ENCODE measurements at places on chromosomes 12 and 14. TPM values are rescaled to one million over a fixed set of nuclear protein-coding genes. Genes with fewer than 3 reads are reported as not detected.

DNA sequence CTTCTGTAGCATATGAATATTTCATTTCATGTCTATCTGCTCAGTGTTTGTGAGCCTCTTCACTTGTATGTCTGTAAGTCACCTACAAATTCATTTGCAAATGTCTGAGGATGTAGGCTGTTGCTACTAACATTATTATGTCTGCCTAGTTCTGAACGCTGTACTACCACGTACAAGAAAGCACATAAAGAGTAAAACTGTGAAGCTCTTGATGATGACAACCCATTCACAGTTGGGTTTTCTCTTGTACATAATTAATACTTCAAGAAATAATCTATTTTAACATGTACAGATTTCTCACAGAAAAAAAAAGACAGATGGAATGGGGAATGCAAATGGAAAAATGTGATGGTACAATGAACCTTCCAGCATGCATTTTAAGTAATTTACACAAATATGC, 64.3 kb upstream of the CPNE8 start:
- no peaks in the 10 kb centered on the region for H3K4me1 ChIP-seq
- H3K4me3 ChIP-seq: no peak overlapping the region
- no peaks in the 10 kb centered on the region for H3K27me3 ChIP-seq
- no peak for DNase-seq
- no peak overlapping the region for H3K27ac ChIP-seq

SYT10 gene
- total RNA-seq: 0.21 TPM

MCRS1 gene
- total RNA-seq: 50.0 TPM

- no peaks in the 10 kb centered on the region for H3K27me3 ChIP-seq
- H3K36me3 ChIP-seq: no peaks in the 10 kb centered on the region
- DNase-seq: no peak
Measured at GRCh38 chr14:93804654-93805053, 16.4 kb upstream of the PRIMA1 start.

- H3K4me3 ChIP-seq: no peak overlapping the region
- H3K4me1 ChIP-seq: no peaks in the 10 kb centered on the region
- no peak for DNase-seq
- H3K27ac ChIP-seq: no peak overlapping the region
- no peaks in the 10 kb centered on the region for H3K36me3 ChIP-seq
Measured at GRCh38 chr12:74412606-74413230, 124.9 kb upstream of the ATXN7L3B start.

DNA sequence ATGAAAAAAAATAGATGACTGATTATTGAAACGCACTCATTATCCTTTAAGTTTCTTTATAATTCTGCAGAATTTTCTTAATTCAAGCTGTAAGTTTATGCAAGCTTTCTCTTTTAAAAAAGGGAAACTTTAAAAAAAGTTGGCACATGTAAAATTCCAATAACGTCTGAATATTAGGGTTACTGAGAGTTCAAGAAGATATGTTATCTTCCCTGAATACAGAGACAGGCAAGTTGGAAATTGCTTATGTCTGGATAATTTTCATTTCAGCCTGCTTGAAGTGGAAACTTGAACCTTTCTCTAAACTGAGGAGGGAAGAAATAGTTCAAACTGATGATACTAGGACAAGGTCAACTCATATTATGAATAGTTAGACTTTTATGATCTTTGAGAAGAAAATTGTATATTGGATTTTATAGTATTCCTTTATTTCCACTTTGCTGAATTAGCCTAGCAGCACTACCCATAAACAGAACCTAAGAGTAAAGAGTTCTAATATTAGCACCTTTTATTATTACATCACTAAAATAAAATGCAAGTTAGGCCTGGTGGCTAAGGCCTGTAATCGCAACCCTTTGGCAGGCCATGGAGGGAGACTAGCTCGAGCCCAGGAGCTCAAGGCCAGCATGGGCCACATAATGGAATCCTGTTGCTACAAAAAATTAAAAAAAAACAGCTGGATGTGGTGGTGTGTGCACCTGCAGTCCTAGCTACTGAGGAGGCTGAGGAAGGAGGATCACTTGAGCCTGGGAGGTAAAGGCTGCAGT, 288.0 kb downstream of the TRHDE start:
- H3K27me3 ChIP-seq: no peaks in the 10 kb centered on the region
- H3K27ac ChIP-seq: no peak overlapping the region
- no peaks in the 10 kb centered on the region for H3K4me1 ChIP-seq
- no peak overlapping the region for H3K4me3 ChIP-seq

TMX1 gene
- 34.6 TPM for total RNA-seq
